ENCODE measurements at places on chromosomes 6 and 20.

- no peak for DNase-seq
Observed at GRCh38 chr20:57767441-57767840, 57.6 kb upstream of the PMEPA1 start.

DNA sequence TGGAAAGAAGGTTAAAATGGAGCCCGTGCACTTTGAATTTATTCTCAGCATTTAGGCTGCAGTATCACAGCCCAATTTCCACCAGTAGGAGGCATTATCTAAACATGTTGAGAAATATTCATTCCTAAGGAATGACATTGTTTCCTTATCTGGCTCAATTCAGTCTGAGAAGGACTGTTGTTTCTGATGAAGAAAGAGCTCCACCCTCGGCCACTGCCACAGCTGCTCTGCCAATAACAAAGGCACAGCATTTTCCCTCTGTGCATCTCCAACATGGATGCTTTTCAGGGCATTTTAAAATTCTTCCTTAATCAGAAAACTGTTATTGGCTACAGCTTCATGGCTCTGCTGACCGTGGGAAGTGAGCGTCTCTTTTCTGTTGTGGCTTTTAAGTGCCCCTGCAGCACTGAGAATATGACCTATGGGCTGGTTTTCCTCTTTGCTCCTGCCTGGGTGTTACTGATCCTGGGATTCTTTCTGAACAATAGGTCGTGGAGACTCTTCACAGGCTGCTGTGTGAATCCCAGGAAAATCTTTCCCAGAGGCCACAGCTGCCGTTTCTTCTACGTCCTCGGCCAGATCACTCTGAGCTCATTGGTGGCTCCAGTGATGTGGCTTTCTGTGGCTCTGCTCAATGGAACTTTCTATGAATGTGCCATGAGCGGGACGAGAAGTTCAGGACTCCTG lies at the start of gene CALHM5:
TSS of gene CALHM5 (plus strand) at position 216 of the 687 bp plus-strand sequence. CDS start at position 274, 58 bp downstream.
- DNase-seq: peak; percentile 48

DNA sequence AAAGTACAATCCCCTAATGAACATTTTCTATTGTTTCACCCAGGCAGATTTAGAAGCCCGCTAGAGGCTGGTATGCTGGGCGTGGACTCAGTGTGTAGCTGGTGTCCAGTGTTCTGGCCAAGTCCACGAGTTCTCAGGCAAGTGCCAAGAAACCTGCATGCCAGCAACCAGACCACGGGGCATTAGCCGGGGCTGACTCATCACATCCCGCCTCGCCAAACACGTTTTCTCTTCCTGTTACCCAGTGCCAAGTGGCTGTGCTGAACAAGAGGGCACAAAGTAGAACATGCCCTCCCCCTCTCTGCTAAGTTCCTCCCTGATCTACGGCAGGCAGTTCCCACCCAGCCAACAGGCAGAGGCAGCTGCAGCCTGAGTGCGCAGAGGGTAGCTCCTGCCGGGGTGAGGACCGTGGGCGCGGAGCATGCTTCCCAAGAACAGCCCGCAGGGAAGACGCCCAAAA lies 29.6 kb downstream of the RAMACL start:
- peak; percentile 96 for DNase-seq

GRCh38 chr6:136737871-136738691 lies 54.2 kb downstream of the MAP3K5 start:
- DNase-seq: peak; percentile 45

GRCh38 chr20:36873498-36874189 lies 2.3 kb upstream of the TLDC2 start:
- no peak for DNase-seq

GRCh38 chr6:91669154-91669870 lies 1082.4 kb upstream of the MAP3K7 start:
- DNase-seq: no peak

GRCh38 chr6:69027861-69028260 lies 392.8 kb downstream of the ADGRB3 start:
- no peak for DNase-seq

- DNase-seq: no peak
Observed at GRCh38 chr6:35228481-35228880, 14.7 kb downstream of the SCUBE3 start.

DNA sequence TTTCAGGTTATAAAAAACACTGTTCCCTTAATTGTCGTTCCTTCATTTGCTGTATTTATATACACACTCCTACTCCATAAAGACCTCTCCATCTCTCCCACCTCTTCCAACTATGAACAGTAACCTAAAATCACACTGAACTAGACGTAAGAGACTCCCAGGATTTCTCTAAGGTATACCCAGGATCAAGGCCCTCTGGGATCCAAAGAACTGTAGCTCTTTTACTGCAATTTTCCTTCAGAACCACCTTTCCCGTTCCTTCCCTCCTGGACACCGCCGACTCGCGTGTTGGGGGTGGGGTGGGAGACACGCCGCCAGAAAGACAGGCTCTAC lies 680 bp downstream of the LATS1 start:
- DNase-seq: no peak

DNA sequence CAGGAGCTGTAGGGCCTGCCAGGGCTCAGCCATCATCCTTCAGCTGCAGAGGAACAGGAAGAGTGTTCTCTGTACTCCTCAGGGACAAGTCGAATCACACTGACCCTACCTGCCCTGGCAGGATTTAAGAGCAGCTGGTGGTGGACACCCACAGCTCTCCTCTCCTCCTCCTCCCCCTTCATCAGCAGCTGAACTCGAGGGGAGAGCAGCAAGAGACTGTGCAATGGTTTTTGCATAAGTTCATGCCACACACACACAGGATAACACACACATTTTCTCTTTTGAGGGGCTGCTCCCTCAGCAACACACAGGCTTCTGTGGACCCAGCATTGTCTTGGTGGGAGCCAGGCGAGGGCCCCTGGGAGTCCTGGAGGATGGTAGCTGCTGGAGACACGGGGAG lies at the start of gene CST11:
TSS of gene CST11 (minus strand) at position 101 of the 400 bp plus-strand sequence. CDS start at position 36, 65 bp downstream.
- no peak for DNase-seq

- DNase-seq: no peak
Observed at GRCh38 chr20:49096203-49096730, 50.2 kb downstream of the CSE1L start.

- DNase-seq: no peak
Observed at GRCh38 chr6:136719280-136720044, 72.8 kb downstream of the MAP3K5 start.

DNA sequence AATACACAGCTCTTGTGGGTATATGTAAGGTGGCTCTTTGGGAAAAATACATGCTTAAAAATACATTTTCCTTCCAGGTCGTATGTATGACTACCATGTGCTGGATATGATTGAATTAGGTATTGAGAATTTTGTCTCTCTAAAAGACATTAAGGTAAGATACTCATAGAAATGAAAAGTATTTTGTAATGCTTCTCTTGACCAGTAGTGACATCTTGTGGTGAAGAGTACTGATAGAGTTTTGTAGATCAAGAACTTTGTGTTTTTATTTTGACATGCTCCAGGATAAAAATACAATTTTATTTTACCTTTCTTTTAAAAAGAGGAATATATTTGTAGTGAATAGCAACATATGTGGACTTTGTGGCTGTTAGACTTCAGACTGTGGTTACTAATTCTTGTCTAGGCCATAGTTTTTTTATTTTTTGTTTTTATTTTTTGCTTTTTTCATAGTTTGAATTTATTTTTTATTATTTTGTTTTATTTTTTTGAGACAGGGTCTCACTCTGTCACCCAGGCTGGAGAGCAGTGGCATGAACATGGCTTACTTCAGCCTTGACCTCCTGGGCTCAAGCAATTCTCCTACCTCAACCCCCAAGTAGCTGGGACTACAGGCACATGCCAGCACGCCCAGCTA lies 17.9 kb downstream of the RPF2 start:
- DNase-seq: no peak
